Caco-2 (cell line): ENCODE measurements at places on chromosomes 16 and 17. TPM values are rescaled to one million over a fixed set of nuclear protein-coding genes. Genes with fewer than 3 reads are reported as not detected.

GRCh38 chr16:68190081-68190480 is 45.8 kb downstream of the ESRP2 start:
- H3K36me3 ChIP-seq = peaks cover 10% of the 10 kb centered on the region
- no peaks in the 10 kb centered on the region for H3K4me1 ChIP-seq
- no peak for DNase-seq
- no peaks in the 10 kb centered on the region for H3K27me3 ChIP-seq
- no peak overlapping the region for H3K4me3 ChIP-seq

GRCh38 chr17:7839190-7839875 is 5.3 kb downstream of the KDM6B start:
- peaks cover 30% of the 10 kb centered on the region for H3K4me1 ChIP-seq
- no peak overlapping the region; the same call in 1 of the 2 replicates for H3K4me3 ChIP-seq
- peak; percentile 77 for DNase-seq
- H3K27me3 ChIP-seq = no peaks in the 10 kb centered on the region
- H3K27ac ChIP-seq = peak overlapping the region; percentile 98

GRCh38 chr16:85963753-85964285 is 64.9 kb downstream of the IRF8 start:
- peaks cover under 1% of the 10 kb centered on the region for H3K4me1 ChIP-seq
- no peak for DNase-seq
- H3K27ac ChIP-seq = no peak overlapping the region
- H3K36me3 ChIP-seq = no peaks in the 10 kb centered on the region
- no peaks in the 10 kb centered on the region for H3K27me3 ChIP-seq
- no peak overlapping the region for H3K4me3 ChIP-seq

GRCh38 chr16:1050516-1050915 is 22.0 kb upstream of the SSTR5 start:
- H3K27me3 ChIP-seq = no peaks in the 10 kb centered on the region
- no peak overlapping the region for H3K27ac ChIP-seq
- DNase-seq = no peak
- no peaks in the 10 kb centered on the region for H3K36me3 ChIP-seq
- peaks cover 5% of the 10 kb centered on the region; the same call in 1 of the 2 replicates for H3K4me1 ChIP-seq

DNA sequence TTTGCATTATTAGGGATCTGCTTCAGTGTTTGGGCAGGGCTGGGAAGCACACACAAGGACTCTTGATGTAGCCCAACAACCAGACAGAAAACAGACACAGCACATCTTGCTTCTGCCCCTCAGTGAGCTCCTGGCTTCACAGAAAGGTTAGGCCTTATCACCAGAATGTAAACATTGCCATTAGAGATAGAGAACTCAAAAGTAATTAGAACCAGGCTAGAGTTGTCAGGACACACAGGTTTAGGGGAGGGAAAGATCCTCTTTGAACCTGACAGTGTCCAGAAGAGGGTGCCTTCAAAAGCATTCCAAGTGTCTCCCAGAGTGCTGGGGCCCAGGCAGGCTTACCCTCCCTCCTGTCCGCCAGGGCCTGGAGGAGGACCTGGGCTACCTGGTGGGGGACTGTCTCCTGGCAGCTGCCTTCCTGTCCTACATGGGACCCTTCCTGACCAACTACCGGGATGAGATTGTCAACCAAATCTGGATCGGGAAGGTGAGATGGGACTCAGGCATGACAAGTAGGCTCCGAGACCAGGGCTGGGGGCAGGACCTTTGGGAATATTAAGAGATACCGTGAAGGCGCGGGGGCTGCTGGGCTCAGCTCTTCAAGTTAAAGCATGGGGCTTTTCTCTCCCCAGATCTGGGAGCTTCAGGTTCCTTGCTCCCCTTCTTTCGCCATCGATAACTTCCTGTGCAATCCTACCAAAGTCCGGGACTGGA is 16.9 kb upstream of the KDM6B start:
- peak; percentile 50 for DNase-seq
- H3K4me1 ChIP-seq = peaks cover 15% of the 10 kb centered on the region
- H3K27me3 ChIP-seq = no peaks in the 10 kb centered on the region

DNA sequence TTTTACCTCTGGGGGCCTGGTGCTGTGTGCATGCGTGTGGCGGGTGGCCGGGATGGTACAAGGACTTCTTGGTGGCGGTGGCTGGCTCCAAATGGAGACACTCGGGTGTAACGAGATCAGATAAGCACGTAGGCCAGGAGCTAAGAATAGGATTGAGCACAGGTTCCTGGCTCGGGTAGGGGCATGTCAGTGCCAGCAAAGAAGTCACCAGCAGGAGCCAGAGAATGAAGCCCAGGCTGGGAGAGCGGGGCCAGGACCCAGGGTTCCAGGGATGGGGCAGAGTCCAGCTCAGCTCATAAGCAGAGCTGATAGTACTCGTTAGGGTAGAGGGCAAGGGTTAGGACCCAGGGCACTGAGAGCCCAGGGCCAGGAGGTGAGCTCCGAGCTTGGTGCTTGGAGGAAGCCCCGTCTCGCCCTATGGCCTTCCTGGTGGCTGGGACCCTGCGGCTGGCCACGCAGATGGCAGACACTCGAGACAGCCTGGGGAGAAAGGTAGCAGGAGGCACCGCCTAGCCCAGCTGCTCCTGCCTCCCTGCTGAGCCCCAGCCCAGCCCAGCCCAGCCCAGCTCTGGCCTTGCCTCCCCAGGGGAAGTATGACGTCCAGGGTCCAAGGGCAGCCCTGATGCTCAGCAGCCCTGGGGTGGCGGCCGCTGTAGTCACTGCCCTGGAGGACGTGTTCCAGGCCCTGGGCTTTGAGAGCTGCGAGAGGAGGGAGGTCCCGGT is 8.9 kb downstream of the ZNF213 start:
- H3K27me3 ChIP-seq = no peaks in the 10 kb centered on the region
- DNase-seq = no peak
- H3K36me3 ChIP-seq = no peaks in the 10 kb centered on the region
- no peak overlapping the region for H3K4me3 ChIP-seq
- H3K27ac ChIP-seq = no peak overlapping the region
- H3K4me1 ChIP-seq = no peaks in the 10 kb centered on the region

DNA sequence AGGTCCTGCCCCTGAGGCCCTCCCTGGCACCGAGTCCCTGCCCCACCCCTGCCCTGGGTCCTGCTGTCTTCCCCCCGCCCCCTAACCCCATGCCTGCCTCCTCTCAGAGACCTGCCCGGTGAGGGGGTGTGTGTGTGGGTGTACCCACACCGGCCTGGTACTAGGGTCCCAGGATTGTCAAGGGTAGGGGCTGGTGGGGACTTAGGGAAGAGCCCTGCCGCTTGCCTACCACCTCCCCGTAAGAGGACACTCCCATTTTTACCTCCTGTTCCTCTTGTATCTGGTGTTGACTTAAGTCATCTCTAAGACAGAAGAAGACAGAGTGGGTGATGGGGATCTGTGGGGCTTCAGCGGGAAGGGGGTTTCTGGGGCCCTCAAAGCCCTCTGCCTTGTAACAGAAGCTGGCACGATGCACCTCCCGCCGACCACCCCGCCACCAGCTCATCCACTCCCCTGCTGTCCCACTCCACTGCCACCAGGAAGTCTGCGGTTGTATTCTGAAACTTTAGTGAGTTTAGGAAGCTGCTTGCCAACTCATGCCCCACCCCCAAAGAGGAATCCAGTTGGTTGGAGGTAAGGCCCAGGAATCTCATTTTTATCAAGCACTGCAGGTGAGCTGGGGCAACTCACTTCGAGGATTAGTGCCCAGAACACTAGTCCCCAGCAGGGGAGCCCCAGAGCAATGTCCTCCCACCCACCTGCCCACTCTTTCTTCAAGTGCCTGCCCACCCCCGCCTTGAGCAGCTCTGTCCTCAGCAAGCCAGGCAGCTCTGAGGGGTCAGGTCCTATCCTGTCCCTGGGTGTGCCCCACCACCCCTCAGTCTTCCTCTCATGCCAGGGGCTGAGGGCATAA is 5.6 kb downstream of the SPATA32 start:
- H3K4me3 ChIP-seq = no peak overlapping the region
- no peak overlapping the region for H3K27ac ChIP-seq
- H3K36me3 ChIP-seq = no peaks in the 10 kb centered on the region; the same call in 1 of the 2 replicates
- DNase-seq = no peak
- no peaks in the 10 kb centered on the region for H3K4me1 ChIP-seq

DNA sequence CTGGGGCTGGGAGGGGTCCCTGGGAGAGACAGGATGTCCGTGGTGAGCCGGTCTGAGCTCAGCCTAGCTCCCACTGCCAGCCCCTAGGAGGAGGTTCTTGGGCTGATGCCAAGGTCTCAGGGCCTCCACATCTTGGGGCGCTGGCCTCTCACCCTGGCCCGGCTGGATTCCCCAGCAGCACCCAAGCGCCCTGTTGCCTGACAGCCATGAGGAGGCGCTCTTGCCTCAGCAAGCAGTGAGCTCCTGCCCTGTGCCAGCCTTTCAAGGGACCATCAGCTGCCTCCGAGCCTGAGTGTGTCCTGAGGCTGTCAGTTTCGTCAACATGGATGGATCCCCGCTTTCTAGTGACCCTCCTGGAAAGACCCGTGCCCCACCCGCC is 234.9 kb upstream of the CIBAR2 start:
- H3K27ac ChIP-seq = no peak overlapping the region
- H3K36me3 ChIP-seq = no peaks in the 10 kb centered on the region
- no peaks in the 10 kb centered on the region for H3K27me3 ChIP-seq
- no peak overlapping the region for H3K4me3 ChIP-seq
- H3K4me1 ChIP-seq = peaks cover 2% of the 10 kb centered on the region
- no peak for DNase-seq

DNA sequence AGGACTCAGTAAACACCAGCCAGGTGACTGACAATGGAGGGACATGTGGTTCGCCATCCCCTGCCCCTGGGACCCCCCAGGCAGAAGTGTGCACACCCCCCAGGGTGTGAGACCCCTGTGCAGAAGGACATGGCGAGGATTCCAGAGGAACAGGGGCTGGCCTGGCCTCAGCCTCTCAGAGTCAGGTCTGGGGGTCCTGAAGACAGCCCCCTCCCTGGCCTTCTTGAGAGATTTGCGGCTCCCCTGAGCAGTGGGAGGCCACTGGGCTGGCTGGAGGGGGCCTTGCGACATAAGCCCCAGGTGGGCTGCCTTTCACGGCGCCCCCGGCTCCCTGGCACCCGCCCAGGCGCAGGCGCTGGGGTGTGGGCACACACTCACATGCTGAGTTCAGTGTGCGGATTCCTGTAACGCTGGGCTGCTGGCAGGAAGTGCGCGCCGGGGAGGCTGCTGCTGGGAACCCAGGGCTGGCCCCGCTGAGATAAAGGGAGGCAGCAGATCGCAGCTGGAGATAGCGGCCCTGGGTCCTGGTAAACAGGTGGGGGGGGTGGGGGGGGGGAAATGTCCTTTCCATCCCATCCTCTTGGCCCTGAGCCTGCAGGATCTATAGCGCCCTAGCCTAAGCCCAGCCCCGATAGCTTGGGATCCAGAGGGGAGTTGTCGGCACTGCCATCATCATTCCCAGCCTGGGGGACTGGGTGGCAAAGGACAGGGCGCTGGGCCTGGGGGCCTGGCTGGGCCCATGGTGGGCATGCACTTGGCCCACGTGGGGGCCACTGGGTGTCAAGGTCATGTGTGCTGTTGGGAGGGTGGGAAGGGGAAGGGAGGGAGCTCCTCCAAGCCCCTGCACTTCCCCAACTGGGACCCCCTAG is 27.1 kb downstream of the TMEM235 start:
- no peaks in the 10 kb centered on the region for H3K27me3 ChIP-seq
- DNase-seq = no peak
- H3K4me1 ChIP-seq = peaks cover 31% of the 10 kb centered on the region
- H3K36me3 ChIP-seq = no peaks in the 10 kb centered on the region

DNA sequence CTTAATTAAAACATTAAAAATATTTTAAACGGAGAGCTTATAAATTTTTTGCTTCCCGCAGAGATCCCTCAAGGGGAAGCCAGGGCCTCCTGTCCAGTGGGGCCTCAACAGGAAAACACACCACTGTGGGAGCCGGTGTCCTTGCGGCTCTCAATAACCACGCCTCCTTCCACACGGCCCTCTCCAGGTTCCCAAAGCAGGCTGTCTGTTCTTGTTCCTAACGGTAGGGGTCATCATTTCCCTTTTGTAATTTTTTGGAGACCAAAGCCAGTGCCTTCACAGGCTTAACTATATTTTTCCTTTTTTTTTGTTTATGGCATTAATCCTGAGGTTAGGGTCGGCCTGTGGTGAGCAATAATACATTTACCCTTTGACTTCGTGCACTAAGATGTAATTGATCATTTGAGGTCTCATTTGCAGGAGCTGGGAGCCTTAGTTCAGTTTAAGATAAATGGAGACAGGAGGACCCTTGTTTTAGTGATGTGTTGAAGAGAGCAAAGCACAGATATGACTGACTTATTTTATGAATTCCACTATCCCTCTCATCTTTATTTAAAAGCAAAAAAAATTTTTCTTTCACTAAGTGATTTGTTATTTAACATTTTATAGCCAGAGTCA is 77.5 kb upstream of the N4BP1 start:
- no peaks in the 10 kb centered on the region for H3K27me3 ChIP-seq
- no peaks in the 10 kb centered on the region for H3K36me3 ChIP-seq
- H3K4me3 ChIP-seq = no peak overlapping the region
- no peaks in the 10 kb centered on the region for H3K4me1 ChIP-seq

- H3K27me3 ChIP-seq = no peaks in the 10 kb centered on the region
- no peak overlapping the region for H3K4me3 ChIP-seq
- no peak overlapping the region for H3K27ac ChIP-seq
- no peaks in the 10 kb centered on the region for H3K36me3 ChIP-seq
- no peak for DNase-seq
- no peaks in the 10 kb centered on the region for H3K4me1 ChIP-seq
Measured at GRCh38 chr17:63023049-63023448, 57.0 kb downstream of the TANC2 start.

- no peaks in the 10 kb centered on the region for H3K4me1 ChIP-seq
- no peak for DNase-seq
- no peaks in the 10 kb centered on the region for H3K36me3 ChIP-seq
- no peak overlapping the region for H3K27ac ChIP-seq
- no peaks in the 10 kb centered on the region for H3K27me3 ChIP-seq
Measured at GRCh38 chr16:85250609-85251223, 138.4 kb upstream of the CIBAR2 start.

- H3K27me3 ChIP-seq = no peaks in the 10 kb centered on the region
- no peaks in the 10 kb centered on the region for H3K4me1 ChIP-seq
- H3K4me3 ChIP-seq = no peak overlapping the region
- DNase-seq = no peak
- H3K36me3 ChIP-seq = peaks cover 7% of the 10 kb centered on the region
Measured at GRCh38 chr16:87724490-87725291, 41.1 kb downstream of the KLHDC4 start.

GRCh38 chr16:69754469-69755310 is at the start of gene NOB1:
TSS of gene NOB1 (minus strand) at chr16:69754926. CDS start at chr16:69754910, 16 bp downstream.
- peak; percentile 98 for DNase-seq
- H3K27me3 ChIP-seq = no peaks in the 10 kb centered on the region
- peak within 1 kb of the TSS; percentile 74 for H3K4me3 ChIP-seq
- peak within 1 kb of the TSS; percentile 99 for H3K27ac ChIP-seq

NGFR gene
- 1.6 and 1.7 TPM in 2 replicates for total RNA-seq

ZNF747 gene
- 6.9 and 8.1 TPM in 2 replicates for total RNA-seq

SCNN1G gene
- total RNA-seq = not detected in 2 replicates

KRT16 gene
- total RNA-seq = not detected in 2 replicates

MVD gene
- 127 and 141 TPM in 2 replicates for total RNA-seq
